Stimulated activated naive CD8-positive, alpha-beta T cell treated with anti-CD3 and anti-CD28 coated beads, Interleukin-15, amount 100 ng/mL, for 72 hours (primary cell): ENCODE measurements at places on chromosomes 7 and 10.

DNA sequence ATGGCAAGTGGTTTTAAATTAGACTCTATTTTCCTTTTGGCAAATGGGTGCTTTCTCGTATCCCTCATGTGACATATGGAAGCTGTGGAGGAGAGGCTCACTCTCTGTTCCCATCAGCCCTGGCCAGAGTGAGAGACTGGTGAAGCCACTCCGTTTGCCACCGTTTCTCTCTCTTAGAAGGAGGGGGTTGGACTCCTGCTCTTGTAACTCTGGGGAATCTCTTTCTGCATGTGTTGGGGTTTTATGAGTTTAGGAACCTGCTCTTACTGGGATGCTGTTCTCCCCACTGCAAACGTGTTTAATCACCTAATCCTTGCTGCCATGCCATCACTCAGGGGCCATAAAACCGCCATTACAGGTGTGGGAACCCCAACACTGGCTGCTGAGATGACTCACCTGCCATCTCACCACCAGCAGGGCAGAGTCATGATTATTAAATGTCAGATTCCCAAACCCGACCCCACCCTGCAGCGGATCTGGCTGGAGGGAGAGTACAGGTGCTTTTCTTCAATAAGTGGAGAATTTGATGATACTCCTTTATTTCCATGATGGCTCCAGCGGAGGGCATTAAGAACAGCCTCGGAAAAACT, 103.2 kb downstream of the ADCY1 start:
- no peak for DNase-seq

DNA sequence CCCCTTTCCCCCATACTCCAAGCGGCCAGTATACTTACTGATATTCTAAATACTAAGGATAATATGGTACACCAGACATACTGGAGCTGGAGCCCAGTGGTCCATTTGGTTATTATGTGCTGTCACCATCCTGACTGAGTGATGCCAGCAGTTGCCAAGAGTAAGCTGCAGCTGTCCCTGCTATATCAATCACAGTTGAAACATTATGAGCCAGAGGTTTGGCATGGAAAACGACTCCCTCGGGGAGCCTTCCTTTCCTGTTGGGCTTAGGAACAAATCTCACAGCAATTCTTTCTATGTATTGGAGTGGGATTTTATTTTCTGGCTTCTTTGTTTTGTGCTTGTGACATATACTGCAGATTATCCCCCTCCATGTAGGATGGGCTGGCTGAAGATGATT, 32.6 kb downstream of the STRIP2 start:
- no peak for DNase-seq

DNA sequence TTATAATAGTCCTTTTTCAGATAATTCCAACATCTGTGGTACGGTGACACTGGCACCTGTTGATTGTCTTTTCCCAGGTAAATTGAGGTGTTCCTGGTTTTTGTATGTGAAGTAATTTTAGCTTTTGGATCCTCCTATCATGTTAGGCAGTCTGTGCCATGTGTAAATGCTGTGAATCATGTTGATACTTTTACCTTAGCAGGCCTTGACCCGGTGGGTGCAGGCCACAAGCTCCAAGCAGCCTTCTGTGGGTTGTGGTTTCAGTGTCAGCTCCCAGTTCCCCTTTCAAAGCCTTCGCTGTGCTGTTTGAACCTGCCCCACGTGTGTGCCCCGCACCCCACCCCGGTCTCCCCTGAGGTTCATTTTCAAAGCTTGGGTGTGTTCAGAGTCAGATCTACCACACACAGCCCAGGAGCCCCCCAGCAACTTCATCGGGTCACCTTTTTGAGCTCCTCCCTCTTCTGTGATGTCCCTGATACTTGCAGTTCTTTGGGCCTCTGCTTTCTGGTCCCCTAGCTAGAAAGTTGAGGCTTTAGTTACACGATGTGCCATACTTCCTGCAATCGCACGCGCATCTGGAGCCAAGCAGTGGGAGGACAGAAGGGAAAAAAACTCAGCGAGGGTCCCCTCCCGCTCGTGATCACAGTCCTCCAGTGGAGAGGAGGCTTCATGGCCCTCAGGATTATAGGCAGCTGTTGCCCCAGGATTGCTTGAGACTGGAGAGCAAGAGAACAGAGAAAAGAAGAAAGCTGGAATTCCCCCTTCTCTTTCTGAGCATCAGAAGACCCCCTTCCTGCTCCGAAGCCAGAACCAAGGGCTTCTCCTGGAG, 8.7 kb upstream of the BHLHA15 start:
- DNase-seq, result peak; percentile 72

DNA sequence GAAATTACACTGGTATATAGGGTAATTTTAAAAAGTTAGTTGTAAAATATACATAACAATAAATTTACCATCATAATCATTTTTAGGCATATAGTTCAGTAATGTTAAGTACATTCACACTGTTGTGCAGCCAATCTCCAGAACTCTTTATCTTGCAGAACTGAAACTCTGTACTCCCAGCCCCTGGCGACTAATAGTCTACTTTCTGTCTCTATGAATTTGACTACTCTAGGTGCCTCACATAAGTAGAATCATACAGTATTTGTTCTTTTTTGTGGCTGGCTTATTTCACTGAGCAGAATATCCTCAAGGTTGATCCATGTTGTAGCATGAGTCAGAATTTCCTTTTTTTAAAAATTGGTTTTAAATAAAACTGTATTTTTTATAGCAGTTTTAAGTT, 41.4 kb downstream of the NRF1 start:
- no peak for DNase-seq
